MG63 (cell line): ENCODE measurements at places on chromosomes 1 and 21. TPM values are rescaled to one million over a fixed set of nuclear protein-coding genes. Genes with fewer than 3 reads are reported as not detected.

DNA sequence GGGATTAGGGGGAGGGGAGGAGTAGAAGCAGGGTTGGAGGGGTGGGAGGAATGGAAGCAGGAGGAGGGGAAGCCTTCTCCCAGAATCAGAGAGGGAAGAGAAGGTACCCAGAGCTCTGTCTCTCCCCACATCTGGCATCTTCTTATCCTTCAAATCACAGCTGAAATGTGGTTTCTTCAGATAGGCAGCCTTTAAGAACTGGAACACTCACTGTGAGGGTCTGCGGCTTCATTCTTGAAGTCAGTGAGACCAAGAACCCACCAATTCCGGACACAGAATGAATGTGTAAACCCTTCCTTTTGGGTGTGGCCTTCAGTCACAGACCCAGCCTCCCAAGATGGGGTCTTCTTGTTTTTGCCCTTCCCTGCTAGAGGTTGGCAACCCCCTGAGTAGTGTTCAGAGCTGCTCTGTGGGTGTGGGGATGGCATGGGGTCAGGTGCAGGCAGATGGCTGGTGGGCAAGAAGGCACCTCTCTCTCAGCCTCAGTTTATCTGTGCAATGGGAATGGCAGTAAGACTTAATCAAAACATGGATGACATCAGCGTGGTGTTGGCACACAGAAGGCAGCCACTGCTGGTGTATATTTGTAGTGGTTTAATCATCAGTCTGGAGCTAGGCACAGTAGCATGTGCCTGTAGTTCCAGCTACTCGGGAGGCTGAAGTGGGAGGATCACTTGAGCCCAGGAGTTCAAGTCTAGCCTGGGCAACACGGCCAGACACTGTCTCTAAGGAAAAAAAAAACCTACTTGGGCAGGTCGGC lies 7.2 kb downstream of the FAAH start:
- DNase-seq = peak; percentile 34

The EFNA1 gene
- 0.37 and 4.1 TPM in 2 replicates for total RNA-seq

DNA sequence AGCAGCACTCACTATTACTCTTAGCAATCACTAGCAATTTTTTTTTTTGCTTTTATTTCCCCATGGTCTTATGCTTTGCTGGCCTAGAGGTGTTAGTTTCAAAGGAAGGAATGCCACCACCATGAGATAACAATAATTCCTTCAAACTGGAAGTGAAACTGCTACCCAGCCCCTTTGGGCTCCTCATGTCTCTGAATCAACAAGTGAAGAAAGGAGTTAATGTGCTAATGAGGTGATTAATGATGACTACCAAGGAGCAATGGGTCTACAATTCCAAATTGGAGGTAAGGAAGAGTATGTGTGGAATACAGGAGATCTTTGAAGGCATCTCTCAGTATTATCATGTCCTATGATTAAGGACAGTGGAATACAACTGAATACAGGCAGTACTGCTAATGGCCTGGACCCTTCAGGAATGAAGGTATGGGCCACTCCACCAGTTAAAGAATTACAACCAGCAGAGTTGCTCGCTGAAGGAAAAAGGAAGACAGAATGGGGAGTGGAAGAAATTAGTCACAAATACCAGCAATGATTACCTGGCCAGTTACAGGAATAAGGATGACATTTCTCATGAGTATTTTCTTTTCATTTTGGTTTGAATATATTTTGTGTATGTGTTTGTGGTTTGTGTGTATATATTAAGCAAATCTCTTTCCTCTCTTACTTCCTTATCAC lies 652.9 kb downstream of the ADGRL2 start:
- DNase-seq = no peak

- no peak for DNase-seq
Observed at GRCh38 chr1:242876030-242876429, 351.5 kb upstream of the PLD5 start.

DNA sequence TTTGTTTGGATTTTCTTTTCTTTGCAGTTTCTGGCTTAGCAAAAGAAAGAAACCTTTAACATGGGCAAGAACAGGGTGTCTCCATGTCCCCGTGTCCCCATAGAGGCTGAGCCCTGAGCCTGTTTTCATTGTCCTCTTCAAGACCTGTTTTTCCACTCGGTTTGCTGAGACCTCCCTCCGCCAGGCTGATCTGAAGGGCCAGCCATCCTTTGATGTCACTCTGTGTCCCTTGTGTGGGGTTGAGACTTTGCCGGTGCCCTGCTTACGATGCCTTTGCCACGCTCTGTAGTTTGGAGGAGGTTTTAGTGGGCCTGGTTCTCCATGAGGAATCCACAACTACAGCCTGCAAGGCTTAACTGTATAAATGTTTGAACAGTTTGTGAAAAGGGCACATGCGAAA lies 23.8 kb downstream of the IFNGR2 start:
- DNase-seq = no peak

- DNase-seq = no peak
Observed at GRCh38 chr1:199747984-199748383, 279.5 kb upstream of the NR5A2 start.

DNA sequence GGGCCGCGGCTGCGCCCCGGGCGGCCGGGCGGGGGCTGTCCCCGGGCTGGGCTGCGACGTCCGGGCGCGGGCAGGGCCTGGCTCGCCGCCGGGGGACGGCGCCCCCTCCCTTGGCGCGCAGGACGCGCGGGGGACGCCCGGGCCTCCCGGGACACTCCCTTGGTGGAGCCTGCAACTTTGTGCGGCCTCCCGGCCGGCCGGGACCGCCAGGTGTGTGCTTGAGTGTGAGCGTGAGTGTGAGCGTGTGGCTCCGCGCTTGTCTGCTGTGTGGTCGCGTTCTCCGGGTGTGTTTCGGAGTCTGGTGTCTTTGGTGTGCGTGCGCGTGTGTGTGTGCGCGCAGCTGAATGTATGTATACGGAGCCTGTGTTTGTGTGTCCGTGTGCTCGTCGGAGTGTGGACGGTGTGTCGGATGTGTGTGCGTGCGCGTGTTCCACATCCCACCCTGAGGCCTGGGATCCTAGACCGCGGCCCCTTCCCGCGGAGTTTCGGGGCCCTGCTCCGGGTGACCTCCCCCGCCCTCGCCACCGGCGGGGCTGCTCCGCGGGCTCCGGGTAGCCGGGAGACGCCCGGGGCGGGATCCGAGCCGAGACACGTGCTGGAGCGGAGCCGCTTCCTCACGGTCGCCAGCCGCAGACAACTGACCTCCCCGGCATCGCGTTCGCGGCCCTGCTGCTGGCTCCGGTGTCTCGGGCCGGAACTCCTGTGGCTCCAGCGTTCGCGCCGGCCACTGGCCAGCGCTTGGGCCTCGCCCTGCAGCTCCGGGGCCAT lies 1.7 kb downstream of the PTPRU start:
- no peak for DNase-seq

- DNase-seq = peak; percentile 77
Observed at GRCh38 chr1:156748670-156749418, 2.6 kb downstream of the HDGF start.

DNA sequence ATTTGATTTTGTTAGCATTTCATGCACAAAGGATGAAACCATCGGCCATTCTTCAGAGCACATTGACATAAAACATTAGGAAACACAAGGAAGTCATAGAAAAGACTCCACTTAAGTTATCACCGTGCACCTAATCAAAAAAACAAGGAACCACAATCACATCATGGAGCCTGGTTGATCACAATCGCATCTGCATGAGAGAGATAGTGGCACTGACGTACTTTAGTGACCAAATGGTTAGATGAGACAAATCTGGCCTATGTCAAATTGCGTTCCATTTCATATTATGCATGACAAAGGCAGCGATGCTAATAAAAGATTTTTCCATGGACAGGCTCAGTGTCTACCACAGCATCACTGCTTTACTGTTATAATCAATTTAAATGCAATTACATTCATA lies 571.8 kb upstream of the ADGRL2 start:
- no peak for DNase-seq

DNA sequence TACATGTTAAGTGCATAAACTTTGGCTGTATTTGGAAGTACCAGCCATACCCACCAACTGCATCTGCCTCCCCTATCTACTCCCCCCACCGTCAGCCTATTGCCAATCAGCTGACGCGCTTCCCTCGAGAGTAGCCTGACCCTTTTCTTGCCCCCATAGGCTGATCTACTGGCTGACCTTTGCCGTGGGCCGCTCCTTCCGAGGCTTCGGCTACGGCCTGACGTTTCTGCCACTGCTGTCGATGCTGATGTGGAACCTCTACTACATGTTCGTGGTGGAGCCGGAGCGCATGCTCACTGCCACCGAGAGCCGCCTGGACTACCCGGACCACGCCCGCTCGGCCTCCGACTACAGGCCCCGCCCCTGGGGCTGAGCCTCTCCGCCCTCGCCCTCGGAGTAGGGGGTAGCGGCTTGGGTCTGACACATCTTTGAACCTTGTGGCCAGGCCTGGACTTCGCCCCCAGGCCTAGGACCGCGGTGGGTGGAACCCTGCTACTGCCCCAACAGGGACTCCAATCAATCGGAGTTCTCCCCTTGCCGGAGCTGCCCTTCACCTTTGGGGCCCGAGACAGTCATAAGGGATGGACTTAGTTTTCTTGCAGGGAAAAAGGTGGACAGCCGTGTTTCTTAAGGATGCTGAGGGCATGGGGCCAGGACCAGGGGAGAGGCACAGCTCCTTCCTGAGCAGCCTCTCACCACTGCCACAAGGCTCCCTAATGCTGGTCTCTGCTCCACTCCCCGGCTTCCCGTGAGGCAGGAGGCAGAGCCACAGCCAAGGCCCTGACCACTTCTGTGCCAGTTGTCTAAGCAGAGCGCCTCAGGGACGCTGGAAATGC lies 4.0 kb downstream of the GLMP start:
- DNase-seq = no peak

The FAM163A gene
- total RNA-seq = not detected in 2 replicates

DNA sequence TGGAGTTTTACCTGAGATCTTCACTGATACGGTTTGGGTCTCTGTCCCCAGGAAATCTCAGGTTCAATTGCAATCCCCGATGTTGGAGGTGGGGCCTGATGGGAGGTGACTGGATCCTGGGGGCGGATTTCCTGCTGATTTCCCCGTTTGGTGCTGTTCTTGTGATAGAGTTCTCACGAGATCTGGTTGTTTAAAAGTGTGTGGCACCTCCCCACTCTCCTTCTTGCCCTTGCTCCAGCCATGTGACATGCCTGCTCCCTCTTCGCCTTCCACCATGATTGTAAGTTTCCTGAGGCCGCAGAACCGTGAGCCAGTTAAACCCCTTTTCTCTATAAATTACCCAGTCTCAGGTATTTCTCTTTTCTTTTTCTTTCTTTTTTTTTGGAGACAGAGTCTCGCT lies 126.4 kb upstream of the SLC45A1 start:
- no peak for DNase-seq

The NT5C1A gene
- not detected in 2 replicates for total RNA-seq

- no peak for DNase-seq
Observed at GRCh38 chr1:84538599-84538998, 32.2 kb upstream of the GNG5 start.

The TNFRSF9 gene
- total RNA-seq = not detected in 2 replicates

The CHI3L1 gene
- total RNA-seq = 3.5 and 4.8 TPM in 2 replicates

GRCh38 chr1:227453631-227454355 lies 109.6 kb upstream of the ZNF678 start:
- DNase-seq = no peak

The BATF3 gene
- total RNA-seq = 2.3 and 3.2 TPM in 2 replicates

DNA sequence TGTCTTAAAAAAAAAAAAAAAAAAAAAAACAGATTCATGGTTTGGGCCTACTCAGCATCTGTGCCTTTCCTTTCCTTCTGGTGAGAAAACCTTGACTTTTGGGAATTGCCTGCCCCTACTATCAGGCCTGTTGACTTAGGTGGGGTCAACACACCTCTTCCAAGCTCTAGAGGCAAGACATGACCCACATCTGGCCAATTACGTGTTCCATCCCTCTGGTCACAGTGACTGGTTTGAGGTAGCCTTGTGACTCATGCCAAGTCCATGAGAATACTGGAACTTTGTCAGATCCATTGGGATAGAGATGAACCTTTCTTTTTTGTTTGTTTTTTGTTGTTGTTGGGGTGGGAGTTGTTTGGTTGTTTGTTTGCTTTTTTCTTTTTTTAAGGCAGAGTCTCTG lies 37.3 kb upstream of the KHDRBS1 start:
- no peak for DNase-seq

- DNase-seq = no peak
Observed at GRCh38 chr1:162904023-162904422, 43.0 kb upstream of the CCDC190 start.

DNA sequence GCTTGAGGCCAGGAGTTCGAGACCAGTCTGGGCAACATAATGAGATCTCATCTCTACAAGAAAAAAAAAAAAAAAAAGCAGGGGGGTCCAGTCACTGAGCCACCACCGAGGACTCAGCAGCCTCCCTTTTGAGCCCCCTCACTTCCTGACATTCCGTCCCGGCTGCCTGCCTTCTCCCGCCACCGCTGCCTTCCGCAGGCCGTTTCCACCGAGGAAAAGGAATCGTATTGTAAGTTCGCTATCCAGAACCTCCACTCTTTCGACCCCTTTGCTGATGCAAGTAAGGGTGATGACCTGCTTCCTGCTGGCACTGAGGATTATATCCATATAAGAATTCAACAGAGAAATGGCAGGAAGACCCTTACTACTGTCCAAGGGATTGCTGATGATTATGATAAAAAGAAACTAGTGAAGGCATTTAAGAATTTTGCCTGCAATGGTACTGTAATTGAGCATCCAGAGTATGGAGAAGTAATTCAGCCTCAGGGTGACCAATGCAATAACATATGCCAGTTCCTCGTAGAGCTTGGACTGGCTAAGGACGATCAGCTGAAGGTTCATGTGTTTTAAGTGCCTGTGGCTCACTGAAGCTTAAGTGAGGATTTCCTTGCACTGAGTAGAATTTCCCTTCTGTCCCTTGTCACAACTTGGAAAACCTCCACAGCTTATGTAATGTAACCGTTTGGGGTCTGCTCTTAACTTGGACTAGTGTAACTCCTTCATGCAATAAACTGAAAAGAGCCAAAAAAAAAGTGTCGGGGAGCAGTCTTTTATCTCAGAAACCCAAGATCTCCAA lies 55.6 kb downstream of the GLUL start:
- DNase-seq = no peak

DNA sequence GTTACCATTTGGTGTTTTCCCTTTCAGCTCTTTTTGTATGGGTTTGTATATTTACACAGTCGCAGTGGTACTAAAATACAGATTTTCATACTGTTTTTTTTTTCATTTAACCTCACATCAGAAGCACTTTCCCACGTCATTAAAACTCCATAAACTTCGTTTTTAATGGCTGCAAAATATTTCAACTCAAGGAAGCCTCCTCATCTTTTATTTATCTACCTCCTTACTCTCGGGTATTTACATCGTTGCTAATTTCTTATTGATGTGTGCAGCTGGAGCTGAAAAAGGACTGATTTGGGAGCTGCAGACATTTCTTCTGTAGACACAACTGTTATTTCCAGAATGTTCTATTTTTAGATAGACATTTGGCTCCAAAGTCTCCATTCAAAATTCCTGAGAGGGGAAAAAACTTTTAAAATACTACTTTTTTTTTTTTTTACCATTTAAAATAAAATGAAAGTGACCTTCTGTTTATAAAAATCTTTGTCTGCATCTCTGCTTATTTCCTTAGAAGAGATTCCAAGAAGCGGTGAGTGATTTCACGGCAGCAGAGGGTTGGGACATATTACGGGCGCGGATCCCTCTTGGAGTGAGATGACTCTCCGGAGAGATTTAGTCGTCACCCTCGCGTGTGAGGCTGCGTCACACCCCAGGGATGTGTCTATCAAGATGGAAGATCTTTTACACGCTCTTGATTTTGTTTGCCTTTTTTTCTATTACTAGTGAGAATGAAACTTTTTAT lies 10.1 kb downstream of the RUNX3 start:
- no peak for DNase-seq

GRCh38 chr1:6668503-6668902 lies 33.1 kb downstream of the DNAJC11 start:
- no peak for DNase-seq
